ENCODE measurements at places on chromosomes 7 and 10.

DNA sequence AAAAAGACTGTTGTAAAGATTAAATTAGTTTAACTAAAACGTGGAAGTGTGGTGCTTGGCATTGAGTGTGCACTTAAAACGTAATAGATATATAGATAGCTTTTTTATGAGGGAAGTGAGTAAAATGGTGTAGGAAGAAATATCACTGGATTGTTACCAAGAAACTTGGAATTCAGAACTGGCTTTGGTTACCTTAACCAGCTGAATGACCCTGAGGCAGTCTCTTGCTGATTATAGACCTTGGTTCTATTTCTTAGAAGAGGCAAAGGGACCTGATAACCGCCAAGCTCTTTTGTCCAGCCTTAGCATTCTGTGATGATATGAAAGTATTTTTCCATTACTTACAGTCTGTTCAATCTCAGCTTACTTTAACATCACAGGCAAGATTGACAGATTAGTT is 3.8 kb downstream of the REEP3 start:
- DNase-seq: no peak

- DNase-seq: no peak
Measured at GRCh38 chr10:132788180-132788830, 2.4 kb upstream of the NKX6-2 start.

GRCh38 chr10:124520558-124521428 is 59.2 kb downstream of the LHPP start:
- DNase-seq: peak; percentile 37

DNA sequence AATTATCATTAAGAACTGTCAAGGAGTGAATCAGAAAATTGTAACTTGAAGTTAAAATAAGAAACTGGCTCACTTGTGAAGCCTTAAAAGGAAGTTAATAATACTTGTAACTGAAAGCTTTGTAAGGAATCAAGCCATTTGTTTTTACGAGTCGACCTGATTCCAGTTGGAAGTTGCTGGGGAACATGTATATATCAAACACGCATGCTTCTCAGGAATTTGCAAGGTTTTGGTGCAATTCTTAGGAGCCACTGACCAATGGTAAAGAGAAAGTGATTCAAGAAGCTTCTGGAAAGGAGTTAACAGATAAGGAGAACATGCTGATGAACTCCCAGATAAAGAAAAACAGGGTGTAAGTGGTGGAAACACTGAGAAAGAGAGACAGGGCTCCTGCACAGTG is 56.4 kb downstream of the ETV1 start:
- no peak for DNase-seq

DNA sequence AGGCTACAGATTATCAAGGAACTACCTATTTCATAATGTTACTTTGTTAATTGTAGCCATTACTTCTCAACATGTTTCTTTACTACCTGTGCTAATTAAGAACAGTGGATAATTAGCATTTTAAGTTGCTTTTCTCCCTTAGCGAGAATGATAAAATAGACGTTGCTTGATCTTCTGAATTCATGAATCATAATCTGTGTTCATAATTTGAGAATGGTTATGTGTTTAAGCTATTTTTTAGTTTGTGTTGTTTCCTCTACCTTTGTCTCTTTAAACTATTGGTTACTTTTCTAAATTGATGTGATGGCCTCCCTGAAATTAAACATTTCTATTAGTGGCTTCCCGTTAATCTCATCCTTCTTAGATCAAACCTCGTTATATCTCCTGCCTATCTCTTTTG is at the start of gene ZRANB1:
ZRANB1 (plus strand) TSS at position 301 of the 400 bp plus-strand sequence. CDS start 371 bp downstream, outside the sequence.
- DNase-seq: no peak

DNA sequence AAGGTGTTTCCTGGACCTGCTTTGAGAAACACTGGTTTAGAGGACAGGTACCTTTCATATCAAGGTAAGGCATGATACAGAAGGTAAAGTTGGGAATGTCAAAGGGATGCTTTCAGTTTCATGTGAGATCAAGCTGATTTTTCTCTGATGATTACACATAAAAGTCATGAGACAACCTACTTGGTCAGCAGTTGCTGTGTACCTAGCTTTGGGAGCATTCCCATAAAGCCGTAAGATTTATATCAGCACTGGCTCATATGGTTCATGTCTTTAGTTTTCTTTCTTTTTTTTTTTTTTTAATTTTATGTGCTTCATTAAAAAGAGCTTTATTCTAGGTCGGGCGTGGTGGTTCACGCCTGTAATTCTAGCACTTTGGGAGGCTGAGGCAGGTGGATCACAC is 265.3 kb upstream of the LRGUK start:
- DNase-seq: no peak

DNA sequence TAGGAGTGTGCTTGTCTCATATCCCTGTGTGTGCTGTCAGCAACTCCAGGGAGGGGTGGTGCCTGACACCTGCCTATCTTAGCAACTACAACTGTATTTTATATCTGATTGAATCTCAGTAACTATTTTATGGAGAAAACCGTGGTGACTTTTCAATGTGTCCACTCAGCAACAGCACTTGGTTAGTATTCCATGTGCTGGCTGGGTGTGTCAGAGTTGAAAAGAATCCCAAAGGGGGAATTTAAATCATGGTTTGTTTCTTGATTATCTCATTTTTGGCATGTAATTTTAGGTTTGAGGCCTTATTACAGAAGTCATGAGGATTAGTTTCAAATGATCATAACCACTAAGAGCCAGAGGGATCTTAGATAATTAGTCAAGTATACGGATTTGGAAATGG is 425.7 kb upstream of the FZD8 start:
- DNase-seq: no peak

GRCh38 chr7:84181628-84182027 is 13.0 kb downstream of the SEMA3A start:
- no peak for DNase-seq

DNA sequence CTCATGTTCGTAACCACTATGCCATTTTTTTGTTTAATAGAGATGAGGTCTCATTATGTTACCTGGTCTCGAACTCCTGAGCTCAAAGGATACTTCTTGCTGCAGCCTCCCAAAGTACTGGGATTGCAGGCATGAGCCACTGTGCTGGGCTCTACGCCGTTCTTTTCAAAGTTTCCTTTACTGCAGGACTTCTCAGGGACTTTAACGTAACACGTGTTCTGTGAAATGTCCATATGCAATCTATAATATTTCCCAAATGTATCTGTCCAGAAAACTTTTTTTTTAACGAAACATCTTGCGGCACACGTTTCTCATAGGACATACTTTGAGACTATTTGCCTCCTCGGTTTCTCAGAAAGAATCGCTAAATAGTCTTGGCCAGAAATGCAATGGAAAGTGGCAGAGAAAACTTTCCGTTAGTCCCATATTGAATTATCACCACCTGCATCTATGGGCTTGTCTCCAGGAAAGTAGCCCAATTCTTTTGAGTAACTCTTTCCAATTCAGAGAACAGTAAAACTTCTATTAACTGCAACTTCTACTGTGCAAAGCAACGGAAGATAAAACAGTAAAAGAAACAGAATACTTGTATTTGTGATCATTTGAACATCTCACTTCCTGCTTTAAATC is 96.3 kb downstream of the ELMO1 start:
- DNase-seq: no peak

DNA sequence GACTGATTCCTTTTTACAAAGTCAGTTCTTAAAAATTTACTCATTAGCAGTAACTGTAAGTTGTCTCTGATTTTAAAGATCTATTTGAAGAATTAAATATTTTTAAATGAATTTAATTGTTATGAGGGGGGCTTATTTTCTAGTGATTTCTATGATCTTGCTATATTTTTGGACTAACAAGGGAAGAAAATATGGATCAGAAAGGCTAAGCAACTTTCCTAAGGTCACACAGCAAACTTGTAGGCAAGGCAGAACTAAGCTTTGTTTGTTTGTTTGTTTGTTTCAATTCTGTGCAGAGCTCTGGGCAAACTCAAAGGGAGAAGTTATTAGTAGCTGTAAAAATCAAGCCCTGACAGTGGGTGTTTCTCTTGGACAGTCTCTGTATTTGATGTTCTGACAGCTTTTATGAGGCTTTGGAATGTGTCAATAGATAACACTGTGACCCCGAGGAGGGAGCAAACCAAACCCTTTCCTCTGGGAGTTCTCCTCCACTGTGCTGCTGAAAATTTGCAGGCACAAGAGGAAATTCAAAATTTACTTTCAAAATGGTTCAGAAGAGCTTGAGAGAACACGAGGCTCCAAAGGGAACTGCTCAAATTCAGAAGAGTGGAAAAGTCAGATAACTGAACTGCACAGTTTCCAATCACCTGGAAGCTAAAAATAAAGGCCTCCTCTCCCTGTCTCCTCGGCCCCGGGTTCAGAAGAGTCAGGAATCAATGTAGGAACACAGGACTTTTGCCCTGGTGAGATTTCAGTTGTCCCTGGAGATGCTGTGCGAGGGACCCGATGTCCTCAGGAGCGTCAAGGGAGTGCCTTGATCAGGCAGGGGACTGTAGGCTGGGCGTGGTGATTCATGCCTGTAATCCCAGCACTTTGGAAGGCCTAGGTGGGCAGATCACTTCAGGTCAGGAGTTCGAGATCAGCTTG is 325.7 kb downstream of the GATA3 start:
- no peak for DNase-seq

DNA sequence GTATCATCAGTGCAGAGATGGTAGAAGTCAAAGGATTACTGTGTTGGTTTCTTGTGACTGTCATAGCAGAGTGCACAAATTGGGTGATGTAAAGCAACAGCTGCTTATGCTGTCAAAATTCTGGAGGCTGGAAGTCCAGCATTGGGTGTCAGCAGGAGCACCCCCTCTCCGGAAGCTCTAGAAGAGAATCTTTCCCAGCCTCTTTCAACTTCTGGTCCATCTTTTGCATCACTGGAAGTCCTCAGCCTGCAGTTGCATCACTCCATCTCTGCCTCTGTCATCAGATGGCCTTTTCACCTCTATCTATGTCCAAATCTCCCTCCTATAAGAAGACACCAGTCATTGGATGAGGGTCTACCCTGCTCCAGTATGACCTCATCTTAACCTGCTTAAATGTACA is 35.8 kb upstream of the GALNTL5 start:
- no peak for DNase-seq

GRCh38 chr10:125027871-125028869 is 86.2 kb downstream of the ZRANB1 start:
- no peak for DNase-seq

- no peak for DNase-seq
Measured at GRCh38 chr10:76236356-76236755, 804.9 kb downstream of the LRMDA start.

- no peak for DNase-seq
Measured at GRCh38 chr7:58086461-58086860, 636.5 kb downstream of the ZNF716 start.

DNA sequence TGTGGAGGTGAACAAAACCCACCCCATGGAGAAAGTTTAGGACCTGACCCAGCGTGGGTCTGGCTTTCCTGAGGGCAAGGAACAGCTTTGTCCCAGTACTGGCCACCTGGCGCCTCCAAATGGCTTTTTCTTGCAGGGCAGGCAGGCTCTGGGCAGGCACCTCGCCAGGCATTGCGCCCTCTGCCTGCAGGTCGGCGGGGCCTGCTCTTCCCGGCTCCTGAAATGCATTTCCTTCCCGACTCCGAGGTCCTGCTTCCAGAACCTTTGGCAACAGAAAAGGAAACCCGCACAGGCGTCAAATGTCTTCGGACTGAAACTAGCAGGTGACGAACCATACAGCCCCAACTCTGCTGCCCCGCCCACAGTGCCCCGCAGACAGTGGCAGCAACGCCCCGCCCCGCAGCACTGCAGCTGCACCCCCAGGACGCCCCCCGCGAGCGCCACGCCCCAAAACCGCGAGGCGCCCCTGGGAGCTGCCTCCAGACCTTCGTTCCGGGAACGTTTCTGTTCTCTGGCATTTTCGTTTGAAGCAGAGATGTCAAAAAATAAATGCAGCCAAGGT is 65.5 kb downstream of the C10orf143 start:
- DNase-seq: peak; percentile 37

DNA sequence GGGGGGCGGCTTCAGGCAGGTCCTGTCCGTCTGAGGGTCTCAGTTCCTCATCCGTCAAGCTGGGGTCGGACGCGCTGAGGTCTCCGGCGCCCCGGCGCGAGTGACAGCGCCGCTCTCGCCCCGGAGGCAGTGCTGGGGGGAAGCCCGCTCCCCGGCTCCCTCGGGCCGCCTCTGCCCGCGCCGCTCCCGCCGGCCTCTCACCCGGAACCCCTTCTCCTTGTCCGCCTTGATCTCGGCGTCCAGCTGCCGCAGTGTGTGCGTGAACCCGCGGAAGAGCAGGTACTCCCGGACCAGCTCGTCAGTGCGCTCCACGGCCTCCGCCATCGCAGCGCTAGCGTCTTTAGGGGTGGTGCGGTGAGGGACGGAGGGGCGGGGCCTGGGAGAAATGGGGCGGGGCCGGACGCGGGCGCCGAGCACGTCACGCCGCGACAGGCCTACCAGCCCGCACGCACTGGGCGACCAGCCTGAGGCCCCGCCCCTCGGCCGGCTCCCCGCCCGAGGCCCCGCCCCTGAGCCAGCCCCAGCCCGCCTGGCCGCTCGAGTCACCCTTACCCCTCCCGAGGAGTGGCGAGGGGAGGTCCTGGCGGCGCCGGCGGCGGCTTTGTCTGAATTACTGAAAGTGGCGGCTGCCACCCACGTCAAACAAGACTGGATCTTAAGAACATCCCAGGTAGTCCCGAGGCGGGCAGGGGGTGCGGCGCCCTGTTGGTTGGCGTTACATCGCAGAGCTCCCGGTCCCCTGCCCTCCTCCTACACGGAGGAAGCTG is at the start of gene WDR91:
WDR91 (minus strand) TSS at position 348 of the 767 bp plus-strand sequence; CDS start at position 324, 24 bp downstream.
- peak; percentile 85 for DNase-seq

- DNase-seq: peak; percentile 11
Measured at GRCh38 chr7:85890244-85890811, 703.5 kb upstream of the SEMA3D start.

DNA sequence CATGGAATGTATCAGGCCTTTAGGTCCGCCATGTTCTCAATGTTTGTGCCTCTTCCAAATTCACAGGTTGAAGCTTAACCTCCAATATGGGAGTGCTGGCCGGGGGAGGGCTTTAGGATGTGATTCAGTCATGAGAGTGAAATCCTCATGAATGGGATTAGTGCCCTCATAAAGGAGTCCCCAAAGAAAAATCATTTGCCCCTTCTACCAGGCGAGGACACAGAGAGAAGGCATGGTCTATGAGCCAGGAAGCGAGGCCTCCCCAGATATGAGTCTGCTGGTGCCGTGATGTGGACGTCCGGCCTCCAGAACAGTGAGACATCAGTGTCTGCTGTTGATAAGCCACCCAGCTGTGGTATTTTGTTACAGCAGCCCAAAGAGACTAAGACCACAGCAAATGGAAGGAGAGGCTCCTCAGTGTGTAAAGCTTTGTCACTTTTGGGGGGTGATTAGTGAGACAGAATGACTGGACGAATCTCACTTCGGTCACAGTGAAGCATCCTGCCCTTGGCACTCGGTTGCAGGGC is 231.3 kb upstream of the KLF6 start:
- DNase-seq: no peak

- DNase-seq: no peak
Measured at GRCh38 chr10:106179430-106179829, 985.1 kb downstream of the SORCS1 start.

DNA sequence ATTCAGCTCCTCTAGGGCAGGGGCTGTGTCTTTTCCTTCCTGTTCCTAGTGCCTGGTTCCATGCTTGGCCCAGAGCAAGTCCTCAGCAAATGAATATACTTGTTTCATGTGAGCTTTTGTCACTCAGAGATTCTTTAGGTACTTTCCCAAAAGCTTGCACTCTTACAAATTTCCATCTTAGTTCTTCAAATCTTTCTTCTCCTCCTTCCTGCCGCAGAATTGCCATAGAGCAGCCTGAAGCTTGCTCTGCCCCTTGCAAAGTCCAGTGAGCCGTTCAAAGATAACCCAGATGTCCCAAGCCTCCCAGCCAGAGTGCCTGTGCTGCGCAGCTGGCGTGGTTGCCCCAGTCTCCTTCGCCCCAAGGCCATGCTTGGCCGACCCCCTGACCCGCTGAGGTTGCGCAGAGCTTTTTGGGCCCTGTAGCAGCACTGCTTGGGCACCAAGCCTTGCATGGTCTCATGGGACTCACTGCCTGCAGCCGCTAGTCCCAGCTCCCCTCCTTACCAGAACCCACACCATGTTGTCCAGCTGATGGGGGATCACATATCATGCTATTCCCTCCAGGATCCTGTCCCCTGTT is 20.7 kb downstream of the CHST3 start:
- no peak for DNase-seq
